ENCODE measurements at places on chromosomes 16 and 17. TPM values are rescaled to one million over a fixed set of nuclear protein-coding genes. Genes with fewer than 3 reads are reported as not detected.

Gene TRPV3
- 2.8 TPM for total RNA-seq

Gene SLC6A4
- 0.92 TPM for total RNA-seq

Gene VAT1L
- total RNA-seq, result 89.0 TPM

Gene DCTPP1
- total RNA-seq, result 25.4 TPM

Gene SLC47A1
- 0.92 TPM for total RNA-seq

Gene JPH3
- 45.9 TPM for total RNA-seq

Gene KIF18B
- total RNA-seq, result 1.4 TPM

Measured in diencephalon (tissue), 1 donor.